Myocyte (in vitro differentiated cells): ENCODE measurements at places on chromosomes 1 and 21. TPM values are rescaled to one million over a fixed set of nuclear protein-coding genes. Genes with fewer than 3 reads are reported as not detected.

The UBIAD1 gene
- 12.6 and 15.6 TPM in 2 replicates for total RNA-seq

The MCOLN2 gene
- 0.48 TPM in 1 of 2 replicates, not detected in the other for total RNA-seq

The CYP4A11 gene
- not detected in 2 replicates for total RNA-seq

The TRABD2B gene
- not detected in 2 replicates for total RNA-seq

The MAP3K21 gene
- total RNA-seq = 0.05 TPM in 1 of 2 replicates, not detected in the other

The KRTAP20-2 gene
- total RNA-seq = not detected in 2 replicates

The RAB7B gene
- 6.2 and 9.0 TPM in 2 replicates for total RNA-seq

The FMO3 gene
- 0.62 TPM in 1 of 2 replicates, not detected in the other for total RNA-seq
